ENCODE measurements at places on chromosomes 2 and 18. TPM values are rescaled to one million over a fixed set of nuclear protein-coding genes. Genes with fewer than 3 reads are reported as not detected.

GRCh38 chr2:88683160-88684021, 8.1 kb upstream of the RPIA start:
- no peak for DNase-seq

DNA sequence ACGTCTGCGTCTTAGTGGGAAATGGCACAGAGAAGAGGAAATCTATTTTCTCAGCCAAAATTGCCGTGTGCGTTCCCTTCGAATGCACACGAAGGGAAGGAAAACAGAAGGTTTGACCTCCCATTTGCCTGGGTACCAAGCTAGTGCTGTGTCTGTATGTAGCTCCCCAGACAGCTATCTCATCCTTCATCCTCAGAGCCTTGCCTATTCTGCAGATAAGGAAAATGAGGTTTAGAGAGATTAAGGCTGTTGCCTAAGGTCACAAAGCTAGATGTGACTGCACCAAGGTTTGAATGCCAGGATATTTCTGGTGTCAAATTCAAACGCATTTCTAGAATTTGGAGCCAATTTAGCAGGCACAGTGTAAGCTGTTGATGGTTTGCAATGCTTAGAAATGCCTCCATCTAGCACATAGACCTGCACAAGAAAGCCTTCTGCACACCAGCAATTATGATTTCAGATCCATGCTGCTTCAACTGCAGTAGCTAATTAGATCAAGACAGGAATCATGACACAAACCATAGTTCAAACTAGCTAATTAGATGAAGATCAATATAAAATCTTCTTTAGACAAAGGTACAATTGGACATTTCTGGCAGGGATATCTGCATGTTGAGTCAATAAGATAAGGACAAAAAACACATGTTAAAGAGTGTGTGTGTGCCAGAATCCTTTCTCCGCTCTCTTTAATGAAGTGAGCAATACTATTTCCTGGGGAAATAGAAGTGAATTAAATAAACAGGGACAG, 115.1 kb downstream of the CMPK2 start:
- DNase-seq = no peak

GRCh38 chr2:85017411-85018048, 46.6 kb downstream of the KCMF1 start:
- DNase-seq = no peak

DNA sequence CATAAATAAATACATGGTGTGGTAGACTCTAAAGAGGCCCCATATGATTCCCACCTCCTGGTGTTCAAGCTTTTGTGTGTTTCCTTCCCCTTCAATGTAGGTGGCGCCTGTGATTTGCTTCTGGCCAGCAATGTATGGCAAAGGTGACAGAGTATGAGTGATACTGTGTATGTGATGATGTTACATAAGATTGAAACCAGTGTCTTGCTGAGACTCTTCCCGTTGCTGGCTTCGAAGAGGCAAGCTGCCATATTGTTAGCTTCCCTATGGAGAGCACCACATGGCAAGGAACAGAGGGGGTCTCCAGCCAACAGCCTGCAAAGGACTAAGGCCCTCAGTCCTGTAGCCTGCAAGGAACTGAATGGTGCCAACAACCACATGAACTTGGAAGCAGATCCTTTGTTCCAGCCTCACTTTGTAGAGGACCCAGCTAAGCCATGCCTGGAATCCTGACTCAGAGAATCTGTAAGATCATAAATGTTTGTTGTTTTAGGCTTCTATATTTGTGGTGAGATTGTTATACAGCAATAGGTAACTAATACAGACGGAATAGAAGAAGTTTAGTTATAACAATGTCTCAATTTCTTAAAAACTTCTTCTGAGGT, 1.7 kb upstream of the SMAD4 start:
- no peak for DNase-seq

GRCh38 chr18:7224198-7224597, 6.7 kb upstream of the LRRC30 start:
- DNase-seq = no peak

- DNase-seq = no peak
Observed at GRCh38 chr2:239109041-239109927, 261.4 kb downstream of the TWIST2 start.

DNA sequence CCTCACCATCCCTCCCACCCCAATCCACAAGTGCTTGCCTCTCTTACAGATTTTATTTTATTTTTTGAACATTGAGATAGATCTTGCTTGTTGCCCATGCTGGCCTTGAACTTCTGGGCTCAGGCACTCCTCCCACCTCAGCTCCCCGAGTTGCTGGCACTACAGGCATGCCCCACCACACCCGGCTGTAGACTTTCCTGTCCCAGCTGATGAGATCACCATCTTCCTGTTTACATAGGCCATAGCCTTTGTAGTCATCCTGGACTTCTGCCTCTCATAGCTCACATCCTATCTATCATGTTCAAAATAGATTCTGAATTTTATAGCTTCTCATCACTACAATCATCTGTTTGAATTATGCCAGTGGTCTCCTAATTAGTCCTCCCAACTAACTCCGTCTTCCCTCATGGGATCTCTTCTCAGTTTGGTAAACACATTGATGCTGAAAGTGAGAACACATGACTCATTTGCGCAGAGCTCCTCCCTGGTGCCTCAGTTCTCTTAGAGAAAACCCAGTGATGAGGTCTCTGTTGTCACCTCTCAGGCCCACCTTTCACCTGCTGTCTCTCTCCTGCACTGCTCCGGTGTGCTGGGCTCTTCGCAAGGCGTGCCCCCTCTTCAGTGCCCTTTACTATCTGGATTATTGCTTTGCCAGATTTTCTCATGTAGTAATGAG, 243.0 kb downstream of the ZNF407 start:
- DNase-seq = no peak

- DNase-seq = no peak
Observed at GRCh38 chr18:57668021-57668420, 46.4 kb upstream of the NARS1 start.

- DNase-seq = no peak
Observed at GRCh38 chr18:62898359-62898758, 183.0 kb downstream of the PHLPP1 start.

DNA sequence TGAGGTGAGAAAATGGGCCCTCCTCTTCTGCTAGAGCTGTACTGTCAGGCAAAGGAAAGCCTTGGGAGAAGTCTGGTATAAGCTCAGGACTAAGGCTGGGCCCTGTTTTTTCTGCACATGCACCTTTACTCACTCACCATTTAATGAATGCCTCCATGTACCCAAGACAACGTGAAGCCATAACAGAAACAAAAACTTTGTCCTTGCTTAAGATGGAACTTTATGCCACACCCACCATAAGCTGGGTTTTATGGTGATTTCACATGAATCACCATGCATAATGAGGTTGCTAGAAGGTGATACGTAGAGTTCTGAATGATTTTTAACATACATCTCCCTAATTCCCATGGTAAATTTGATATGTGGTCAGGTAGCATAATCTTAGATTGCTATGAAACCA, 63.7 kb upstream of the CYP26B1 start:
- DNase-seq = no peak

DNA sequence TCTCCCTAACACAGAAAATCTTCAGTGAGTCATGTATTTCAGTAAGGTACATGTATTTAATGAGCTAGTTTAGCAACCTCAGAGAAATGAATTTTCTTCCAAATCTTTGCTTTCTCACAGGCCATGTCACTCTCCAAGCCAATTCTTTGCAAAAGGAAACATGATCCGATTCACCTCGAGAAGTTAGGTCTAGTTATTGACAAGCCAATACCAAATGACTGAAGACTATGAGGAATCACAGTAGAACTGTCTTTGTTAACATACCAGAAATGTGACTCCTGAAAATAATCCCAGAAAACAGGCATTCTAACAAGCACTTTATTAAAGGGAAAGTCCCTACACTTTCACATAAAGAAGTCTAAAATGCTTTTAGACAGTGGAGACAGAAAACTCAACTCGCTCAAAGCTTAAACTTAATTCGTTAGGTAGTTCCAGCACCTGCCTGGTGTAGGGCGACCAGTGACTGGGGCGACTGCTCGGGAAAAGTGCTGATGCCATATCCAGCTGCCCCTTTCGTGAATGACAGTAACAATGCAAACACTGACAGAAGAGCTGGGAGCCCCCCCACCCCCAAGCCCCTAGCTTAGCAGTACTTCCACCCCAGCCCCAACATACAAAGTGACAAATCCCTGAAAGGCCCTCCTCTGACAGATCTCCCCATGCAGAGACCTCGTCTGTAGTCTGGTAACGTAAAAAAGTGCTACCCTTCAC, 1.8 kb downstream of the MEMO1 start:
- DNase-seq = no peak

DNA sequence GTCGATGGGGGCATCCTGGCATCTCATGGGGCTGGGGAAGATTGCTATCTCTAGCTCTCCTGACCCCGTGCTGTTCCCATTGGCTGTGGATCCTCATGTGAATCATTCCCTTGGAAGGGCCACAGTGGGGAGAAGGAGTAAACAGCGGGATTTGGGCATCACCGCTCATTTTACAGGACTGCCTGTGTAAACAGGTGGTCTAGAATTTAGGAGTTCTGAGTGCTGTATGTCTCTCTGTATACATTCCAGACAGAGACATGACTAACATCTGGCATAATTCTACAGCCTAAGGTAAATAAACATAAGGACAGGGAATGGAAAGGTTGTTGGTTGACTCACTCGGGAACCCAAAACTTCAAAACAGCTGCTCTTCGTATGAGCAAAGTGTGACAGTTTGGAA, 92.7 kb downstream of the COPS8 start:
- DNase-seq = no peak

The IL1R2 gene
- 0.97 TPM for total RNA-seq

The IL37 gene
- not detected for total RNA-seq

The SKOR2 gene
- total RNA-seq = not detected

The SERPINB10 gene
- total RNA-seq = not detected

The REEP1 gene
- total RNA-seq = 0.71 TPM

The VWC2L gene
- not detected for total RNA-seq

The GPR39 gene
- total RNA-seq = not detected

The ALPI gene
- not detected for total RNA-seq

Data from activated T-helper 2 cell treated with anti-CD3 and anti-CD28 coated beads, Interferon-gamma antibody, Interleukin-2, Interleukin-4, amounts not matched to agents 10 μg/mL and 5 μg/mL and 100 μg/mL, durations not matched to agents 14 hours and 24 hours and 36 hours (primary cell).